ENCODE measurements at places on chromosomes 7 and 10. TPM values are rescaled to one million over a fixed set of nuclear protein-coding genes. Genes with fewer than 3 reads are reported as not detected.

DNA sequence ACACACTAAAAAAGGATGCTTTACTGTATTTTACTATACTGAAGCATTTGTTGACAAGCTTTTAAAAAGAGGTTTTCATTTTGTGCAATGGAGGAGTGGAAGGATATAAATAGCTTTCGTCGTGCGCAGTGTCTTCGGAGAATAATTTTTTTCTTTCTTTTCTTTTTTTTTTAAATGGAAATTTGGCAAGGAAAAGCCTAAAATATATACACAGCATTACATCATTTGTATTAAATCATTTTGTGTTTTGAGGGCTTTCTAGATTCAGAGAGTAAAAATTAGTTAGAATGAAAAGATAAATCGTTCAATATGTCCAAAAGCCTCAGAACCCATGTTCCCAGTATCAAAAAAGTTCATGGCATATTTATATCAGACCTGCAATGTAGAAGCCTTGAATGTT, 150.2 kb upstream of the FERD3L start:
- no peak for DNase-seq

GRCh38 chr10:34988397-34989067, 101.6 kb downstream of the CUL2 start:
- no peak for DNase-seq

DNA sequence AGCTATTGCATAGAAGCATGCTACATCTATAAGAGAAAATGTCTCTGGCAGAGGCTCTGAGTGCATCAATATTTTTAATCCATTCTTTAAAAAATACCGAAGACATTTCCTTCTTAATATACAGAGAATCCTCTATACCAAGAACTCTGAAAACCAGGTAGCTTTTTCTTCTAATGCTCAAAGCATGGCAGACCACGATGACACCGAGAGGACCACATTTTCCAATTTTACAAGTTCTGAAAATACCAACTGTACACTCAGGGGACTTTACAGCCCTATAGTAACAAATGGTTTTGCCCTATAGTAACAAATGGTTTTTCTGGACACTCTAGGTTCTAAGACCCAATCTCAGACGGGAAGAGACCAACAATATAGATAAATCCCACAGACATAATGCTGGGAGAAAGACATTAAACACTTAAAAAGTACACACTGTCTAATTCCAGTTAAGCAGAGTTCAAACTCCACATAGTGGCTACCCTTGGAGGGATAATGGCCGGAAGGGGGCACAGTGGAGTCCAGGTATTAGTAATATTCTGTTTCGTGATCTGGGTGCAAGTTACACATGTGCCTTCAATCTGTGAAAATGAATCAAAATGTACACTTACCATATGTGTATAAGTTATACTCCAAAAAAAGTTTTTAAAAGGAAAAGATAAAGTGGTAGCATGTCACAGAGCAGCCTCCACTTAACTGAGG, 26.2 kb downstream of the CCDC6 start:
- DNase-seq: no peak

Gene TMEM229A
- 0.20 TPM for polyA plus RNA-seq

DNA sequence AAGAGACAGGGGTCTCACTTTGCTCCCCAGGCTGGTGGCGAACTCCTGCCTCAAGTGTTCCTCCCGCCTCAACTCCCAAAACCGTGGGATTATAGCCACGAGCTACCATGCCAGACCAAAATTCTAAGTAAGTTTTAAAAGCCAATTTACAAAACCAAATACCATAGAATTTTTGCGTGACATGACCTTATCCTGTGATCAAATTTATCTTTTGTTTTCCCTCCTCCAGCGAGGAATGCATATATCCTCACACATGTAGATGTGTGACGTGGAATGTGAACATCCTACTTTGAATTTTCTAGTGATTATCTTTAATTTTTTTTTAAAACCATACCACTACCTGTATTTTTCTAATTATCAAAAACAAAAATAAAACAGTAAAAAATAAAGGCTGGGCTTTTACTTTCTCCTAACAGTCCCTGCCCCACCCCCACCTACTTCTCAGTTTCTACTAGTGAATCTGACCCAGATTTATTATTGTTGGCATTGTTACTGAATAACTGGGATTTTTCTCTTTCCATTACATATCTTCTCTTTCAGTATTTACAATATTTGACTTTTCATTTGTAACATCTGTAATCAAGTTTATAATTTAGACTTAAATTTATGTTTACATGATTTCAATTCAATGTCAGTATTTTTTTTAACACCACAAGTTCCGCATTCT, 26.0 kb downstream of the CYTH3 start:
- no peak for DNase-seq

- no peak for DNase-seq
These were observed 572.5 kb downstream of the ARL4A start for GRCh38 chr7:13259930-13260329.

Gene ASAH2B
- polyA plus RNA-seq: 15.0 TPM

Gene PKD2L1
- polyA plus RNA-seq: 0.44 TPM

DNA sequence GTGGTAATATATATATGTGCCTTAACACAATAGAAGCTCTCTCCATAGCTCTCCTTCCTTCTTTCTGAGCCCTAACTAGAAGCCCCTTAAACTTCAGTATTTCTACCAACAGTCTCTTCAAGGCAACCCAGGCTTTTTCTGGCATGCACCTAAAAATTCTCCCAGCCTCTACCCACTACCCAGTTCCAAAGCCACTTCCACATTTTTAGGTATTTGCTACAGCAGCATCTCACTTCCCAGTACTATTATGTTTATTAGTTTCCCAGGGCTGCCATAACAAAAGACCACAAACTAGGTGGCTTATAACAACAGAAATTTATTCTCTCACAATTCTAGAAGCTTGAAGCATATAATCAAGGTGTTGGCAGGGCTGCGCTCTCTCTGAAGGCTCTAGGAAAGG, 15.7 kb upstream of the TNKS2 start:
- DNase-seq: no peak

Gene ERVW-1
- 0.57 TPM for polyA plus RNA-seq

Gene TMEM196
- polyA plus RNA-seq: 0.17 TPM

Gene ST8SIA6
- 0.95 TPM for polyA plus RNA-seq

DNA sequence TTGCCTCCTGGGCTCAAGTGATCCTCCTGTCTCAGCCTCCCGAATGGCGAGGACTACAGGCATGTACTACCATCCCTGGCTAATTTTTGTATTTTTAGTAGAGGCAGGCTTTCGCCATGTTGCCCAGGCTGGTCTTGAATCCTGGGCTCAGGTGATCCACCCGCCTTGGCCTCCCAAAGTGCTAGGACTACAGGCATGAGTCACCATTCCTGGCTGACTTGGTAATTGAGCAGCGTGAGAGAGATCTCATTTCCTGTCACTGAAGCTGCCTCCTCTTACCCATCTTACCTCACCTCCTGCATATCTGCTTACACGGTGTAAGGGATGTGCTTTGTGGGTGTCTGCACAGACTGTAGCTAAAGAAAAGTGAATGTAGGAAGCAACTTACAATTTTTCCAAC, 9.7 kb downstream of the IFIT3 start:
- DNase-seq: no peak

Gene GPR85
- polyA plus RNA-seq: 0.89 TPM

Gene OLAH
- 0.34 TPM for polyA plus RNA-seq

Gene TMEM140
- 25.6 TPM for polyA plus RNA-seq

Gene HPSE2
- polyA plus RNA-seq: 1.3 TPM

Measured in left renal pelvis (tissue), 4 donors.